ENCODE measurements at places on chromosomes 16 and 17.

DNA sequence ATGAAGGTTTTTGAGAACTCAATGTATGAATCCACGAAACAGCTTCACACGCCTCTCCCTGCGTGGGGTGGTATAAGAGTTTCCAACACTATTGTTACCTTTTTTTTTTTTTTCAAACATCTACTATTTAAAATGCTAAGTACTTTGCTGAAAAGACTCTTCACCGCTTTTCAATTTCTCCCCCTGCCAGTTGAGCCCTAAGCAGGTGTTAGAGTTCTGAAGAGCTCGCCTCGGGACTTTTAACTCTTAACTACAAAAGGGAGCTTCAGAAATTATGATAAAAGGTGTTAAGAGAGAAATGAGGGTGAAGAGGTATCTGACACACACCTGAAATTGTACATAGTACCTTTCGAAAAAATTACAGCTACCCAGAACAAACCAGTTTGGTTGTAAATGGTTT, 20.9 kb upstream of the PSMD7 start:
- DNase-seq, result no peak

GRCh38 chr17:67759355-67760171, 41.8 kb downstream of the NOL11 start:
- peak; percentile 23 for DNase-seq

DNA sequence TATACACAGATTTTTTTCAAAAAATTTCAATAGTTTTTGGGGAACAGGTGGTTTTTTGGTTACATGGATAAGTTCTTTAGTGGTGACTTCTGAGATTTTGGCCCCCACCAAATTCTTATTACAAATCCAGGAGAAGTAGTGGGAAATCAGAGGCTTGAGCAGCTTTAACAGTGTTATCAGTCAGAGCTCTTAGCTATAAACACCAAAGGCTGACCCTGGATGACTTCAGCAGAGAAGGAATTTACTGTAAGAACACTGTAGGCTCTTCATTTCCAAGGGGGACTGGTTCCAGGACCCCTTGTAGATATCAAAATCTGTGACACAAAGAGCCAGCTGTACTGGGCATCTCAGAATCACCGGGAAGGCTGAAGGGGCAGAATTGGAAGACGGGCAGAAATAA, 17.8 kb downstream of the MPHOSPH6 start:
- DNase-seq, result no peak

- DNase-seq, result peak; percentile 40
Observed at GRCh38 chr17:82346342-82347300, 12.4 kb upstream of the TEX19 start.

GRCh38 chr17:43935204-43935925, 6.9 kb downstream of the PPY start:
- no peak for DNase-seq

DNA sequence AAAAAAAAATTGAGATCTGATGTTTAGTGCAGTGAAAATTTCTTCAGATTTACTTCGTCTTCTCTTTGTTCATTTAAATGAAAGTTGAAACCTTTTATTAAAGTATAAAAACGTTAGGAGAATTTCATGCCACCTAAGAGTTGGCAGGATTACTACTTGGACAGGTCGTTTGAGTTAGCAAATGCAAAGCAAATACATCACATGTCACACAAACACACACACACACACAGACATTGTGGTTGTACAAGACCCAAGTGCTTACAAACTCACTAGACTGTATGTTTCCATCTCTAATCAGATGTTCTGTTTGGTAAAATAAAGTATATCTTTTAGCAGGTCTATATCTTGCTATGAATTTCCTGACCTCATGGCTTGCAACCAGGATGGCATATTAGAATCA, 185.6 kb upstream of the COX10 start:
- no peak for DNase-seq

GRCh38 chr16:67444259-67445125, 13.6 kb downstream of the HSD11B2 start:
- no peak for DNase-seq

GRCh38 chr16:68732042-68732680, 4.9 kb upstream of the CDH1 start:
- DNase-seq, result no peak

DNA sequence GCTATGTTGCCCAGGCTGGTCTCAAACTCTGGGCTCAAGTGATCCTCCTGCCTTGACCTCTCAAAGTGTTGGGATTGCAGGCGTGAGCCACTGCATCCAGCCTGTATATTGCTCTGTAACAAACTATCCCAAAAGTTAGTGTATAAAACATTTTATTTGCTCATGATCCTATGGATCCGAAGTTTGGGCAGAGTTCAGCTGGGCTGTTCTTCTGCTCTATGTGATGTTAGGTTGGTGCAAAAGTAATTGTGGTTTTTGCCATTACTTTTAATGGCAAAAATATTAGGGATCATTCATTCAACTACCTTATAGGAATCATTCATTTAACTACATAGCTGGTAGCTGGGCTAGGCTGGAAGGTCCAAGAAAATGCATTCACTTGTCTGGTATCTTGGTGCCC, 12.8 kb upstream of the WFIKKN2 start:
- DNase-seq, result no peak

DNA sequence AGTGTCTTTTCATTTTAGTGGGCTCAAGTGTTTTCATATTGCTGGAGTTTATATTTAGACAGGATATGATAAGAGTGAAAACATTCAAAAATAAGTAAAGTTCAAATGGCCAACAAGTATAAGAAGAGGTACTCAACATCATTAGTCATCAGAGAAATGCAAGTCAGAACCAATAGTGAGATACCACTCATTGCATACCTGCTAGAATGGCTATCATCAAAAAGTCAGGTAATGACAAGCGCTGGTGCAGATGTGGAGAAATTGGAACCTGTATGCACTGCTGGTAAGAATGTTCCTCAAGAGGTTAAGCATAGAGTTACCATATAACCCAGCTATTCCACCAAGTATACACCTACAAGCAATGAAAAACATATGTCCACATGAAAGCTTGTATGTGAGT, 87.8 kb downstream of the WNT3 start:
- DNase-seq, result no peak

Measured in psoas muscle (tissue), 8 donors.